ENCODE measurements at places on chromosomes 2 and 18. TPM values are rescaled to one million over a fixed set of nuclear protein-coding genes. Genes with fewer than 3 reads are reported as not detected.
A peak's percentile ranks its signal among the peaks of the same experiment; 100 is the strongest.

GRCh38 chr18:9365406-9365805, 30.8 kb downstream of the TWSG1 start:
- DNase-seq: no peak

Gene DHRS9
- 0.89 TPM for polyA plus RNA-seq

Gene D2HGDH
- 54.0 TPM for polyA plus RNA-seq

Gene AP1S3
- polyA plus RNA-seq: 15.8 TPM

GRCh38 chr2:11778416-11778815, 32.0 kb downstream of the LPIN1 start:
- DNase-seq: no peak

GRCh38 chr18:45896991-45897390, 70.1 kb downstream of the EPG5 start:
- no peak for DNase-seq

DNA sequence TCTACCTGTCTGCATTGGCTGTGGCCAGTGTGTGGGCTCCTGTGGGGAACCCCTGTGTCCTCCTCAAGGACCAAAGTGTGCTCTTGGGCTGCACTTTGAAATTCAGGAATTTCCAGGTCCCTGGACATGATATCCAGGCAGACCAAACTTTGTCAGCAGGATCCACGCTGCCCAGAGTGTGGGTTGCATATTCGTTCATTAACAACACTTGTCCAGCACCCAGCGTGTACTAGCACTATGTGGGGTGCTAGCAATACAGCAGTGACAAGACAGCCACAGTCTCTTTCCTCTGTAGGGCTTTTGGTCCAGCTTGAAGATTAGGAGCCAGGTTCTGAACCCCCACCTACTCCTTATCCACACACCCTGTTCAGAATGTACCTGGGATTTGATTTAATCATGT, 304.5 kb downstream of the ZNF521 start:
- no peak for DNase-seq

- DNase-seq: no peak
Measured at GRCh38 chr2:8234757-8235374, 447.0 kb upstream of the ID2 start.

GRCh38 chr2:125086313-125087184, 1061.5 kb downstream of the CNTNAP5 start:
- no peak for DNase-seq

GRCh38 chr18:2147476-2148230, 423.7 kb downstream of the METTL4 start:
- DNase-seq: no peak

- no peak for DNase-seq
Measured at GRCh38 chr18:75624869-75625268, 197.4 kb upstream of the SMIM21 start.

GRCh38 chr2:179470089-179470488, 205.5 kb upstream of the SESTD1 start:
- no peak for DNase-seq

Gene CHRNG
- 1.8 TPM for polyA plus RNA-seq

DNA sequence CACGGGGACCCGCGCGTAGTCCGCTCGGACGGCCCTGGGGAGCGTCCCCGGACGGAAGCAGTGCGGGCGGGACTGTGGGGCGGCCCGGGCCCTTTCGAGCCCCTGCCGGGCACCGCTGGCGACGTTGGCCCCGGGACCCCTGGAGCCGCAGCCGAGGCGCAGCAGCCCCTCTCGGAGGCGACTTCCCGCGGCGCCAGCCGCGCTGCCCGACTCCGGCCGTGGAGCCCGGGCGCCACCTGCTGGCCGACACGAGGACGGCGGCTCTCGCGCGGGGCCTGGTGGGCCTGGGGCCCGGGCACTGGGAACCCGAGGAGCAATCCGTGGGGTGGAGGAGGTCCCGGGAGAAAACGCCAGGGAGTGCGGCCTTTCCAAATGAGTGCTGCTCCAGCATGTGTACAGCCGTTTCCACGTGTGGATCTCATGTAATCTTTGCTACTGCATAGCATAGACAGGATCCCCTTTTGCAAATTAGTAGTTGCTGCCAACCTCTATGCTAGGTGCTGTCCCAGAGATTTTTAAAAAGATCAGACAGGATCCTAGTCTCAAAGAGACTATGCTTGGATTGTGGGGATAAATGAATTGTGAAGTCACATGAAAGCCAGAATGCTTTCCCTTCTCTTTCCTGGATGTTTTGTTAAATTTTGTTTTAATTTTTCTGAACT, 4.0 kb downstream of the ID2 start:
- peak; percentile 51 for DNase-seq

Gene SLC19A3
- polyA plus RNA-seq: 6.3 TPM

Gene IL1RL1
- 0.53 TPM for polyA plus RNA-seq

DNA sequence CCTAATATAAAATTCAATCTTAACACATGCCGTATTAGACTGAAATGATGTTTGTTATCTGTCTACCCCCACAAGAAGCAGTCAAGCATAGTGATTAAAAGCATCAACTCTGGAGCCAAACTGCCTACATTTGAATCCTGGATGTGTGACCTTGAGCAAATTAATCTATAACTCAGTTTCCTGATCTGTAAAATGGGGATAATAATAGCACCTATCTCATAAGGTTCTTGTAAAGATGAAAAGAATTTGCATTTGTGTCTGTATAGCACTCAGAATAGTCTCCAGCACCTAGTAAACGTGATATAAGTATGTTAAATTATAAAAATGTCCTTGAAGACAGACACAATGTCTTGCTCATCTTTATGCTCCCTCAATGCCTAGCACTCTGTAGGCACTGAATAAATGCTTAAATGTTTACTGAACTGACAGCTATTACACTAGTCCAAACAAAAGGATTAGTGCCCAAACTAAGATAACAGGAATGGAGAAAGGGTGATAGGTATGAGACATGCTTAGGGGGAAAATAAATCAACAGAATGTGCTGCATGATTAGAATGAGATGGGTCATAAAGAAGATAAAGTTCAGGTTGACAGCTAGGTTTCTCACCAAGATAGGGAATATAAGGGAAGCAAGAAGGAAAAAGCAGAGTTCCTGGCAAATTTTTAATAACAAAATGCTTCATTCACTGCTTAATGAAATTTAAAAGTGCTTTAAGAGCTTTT, 180.6 kb downstream of the ATAD2B start:
- no peak for DNase-seq

- no peak for DNase-seq
Measured at GRCh38 chr2:216504376-216504762, 5.7 kb downstream of the RPL37A start.

GRCh38 chr2:216792222-216793021, 67.4 kb downstream of the TNP1 start:
- no peak for DNase-seq

Gene DNER
- polyA plus RNA-seq: 9.1 TPM

All from left renal pelvis (tissue), 4 donors.